ENCODE measurements at places on chromosomes 7 and 10.

DNA sequence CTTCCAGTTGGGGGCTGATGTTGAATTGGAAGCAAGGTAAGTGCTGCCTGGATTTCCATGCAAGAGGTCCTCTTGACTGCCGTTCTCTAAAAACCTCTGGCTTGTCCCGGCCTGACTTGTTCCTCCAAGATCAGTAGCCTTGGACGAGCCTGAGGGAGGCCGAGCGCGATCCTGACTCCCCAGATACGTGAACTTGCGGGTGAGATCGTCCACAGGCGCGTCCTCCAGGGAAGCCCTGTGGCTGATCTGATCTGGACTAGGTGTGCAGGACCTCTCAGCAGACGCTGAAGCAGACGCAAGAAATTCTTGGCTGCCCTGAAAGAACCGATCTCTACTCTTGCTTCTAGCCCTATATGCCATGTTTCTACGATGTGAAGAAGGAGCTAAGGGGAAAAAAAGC is 29.7 kb downstream of the ZC3HAV1 start:
- no peak for DNase-seq

GRCh38 chr10:19843487-19843886 is 27.3 kb downstream of the PLXDC2 start:
- DNase-seq, result no peak

- no peak for DNase-seq
Measured at GRCh38 chr10:15901889-15902288, 41.6 kb upstream of the MINDY3 start.

DNA sequence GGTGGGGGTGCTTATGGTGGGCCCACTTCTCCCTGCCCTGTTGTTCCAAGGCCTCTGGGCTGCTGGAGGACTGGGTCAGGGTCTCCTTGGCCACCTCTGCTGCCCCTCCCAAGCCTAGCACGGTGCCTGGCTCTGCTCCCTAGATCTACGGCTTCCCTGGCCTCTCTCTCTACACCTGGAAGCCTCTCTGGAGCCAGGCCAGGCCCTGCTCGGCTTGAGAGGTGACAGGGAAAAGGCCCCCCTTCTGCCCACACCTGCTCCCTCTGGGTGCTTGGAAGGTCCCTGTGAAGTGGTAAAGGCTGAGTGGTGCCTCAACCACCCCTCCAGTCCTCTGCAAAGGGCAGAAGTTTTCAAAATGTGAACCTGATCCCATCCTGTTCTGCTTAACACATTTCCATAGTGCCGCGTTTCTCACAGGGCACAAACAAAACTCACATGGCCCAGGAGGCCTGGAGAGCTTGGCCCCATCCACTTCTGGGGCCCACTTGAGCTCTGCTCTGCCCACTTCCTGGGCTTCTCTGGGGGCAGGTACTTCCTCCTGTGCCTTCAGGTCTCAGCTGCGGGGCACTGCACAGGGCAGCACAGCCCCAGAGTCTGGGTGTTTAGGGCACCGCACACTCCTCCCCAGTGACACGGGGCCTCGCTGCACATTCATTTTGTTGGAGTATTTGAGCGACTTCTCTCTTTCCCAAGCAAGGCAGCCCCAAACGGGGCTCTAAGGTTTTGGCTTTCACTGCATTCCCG is 169.9 kb downstream of the PIP4K2A start:
- DNase-seq, result no peak

DNA sequence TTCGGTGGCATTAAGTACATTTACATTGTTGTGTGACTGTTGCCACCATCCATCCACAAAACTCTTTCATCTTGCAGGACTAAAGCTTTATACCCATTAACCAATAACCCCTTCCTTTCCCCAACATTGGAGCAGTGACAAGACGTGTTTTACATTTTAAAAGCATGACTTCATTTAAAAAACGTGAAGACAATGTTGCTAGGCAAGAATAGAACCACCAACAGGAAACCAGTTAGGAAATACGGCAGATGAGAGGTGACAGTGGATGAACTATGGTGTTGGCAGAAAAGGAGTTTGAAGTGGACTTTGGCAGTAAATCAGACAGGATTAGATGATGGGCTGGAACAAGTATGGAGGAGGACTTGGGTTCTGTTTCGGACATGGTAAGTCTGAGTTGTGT is 17.0 kb downstream of the TMEM236 start:
- no peak for DNase-seq

DNA sequence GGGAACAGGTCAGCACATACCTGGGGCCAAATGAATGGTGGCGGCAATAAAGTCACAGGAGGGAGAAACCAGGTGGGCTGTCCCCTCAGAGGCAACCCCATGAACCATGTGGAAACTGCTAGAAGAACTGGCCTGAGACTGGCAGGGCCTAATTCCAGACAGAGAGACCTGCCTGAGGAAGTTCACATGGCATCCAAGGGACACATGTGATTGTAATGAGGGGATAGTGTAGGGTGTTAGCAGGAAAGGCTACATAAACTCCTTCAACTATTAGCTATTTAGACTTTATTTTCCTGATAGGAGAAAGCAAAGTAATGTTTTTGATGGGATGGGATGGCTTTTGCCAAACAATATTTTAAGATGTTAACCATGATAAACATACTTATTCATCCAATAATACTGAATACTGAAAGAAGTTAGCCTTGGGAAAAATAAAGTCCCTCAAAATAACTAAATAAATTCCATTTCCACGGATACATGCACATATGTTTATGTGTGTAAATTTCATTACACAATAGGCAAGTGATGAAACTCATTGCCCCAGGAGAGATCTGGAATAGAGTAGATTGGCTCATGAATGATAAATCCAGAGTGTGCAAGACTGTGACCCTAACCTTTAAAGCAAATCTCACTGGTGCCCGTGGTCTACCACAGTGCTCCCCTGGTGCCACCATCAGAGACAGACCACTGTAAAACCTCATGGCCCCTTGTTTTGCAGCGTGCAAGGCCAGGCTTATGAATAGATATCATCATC is 137.0 kb downstream of the NRF1 start:
- DNase-seq, result no peak

GRCh38 chr10:11104772-11105675 is 87.4 kb downstream of the CELF2 start:
- DNase-seq, result no peak

DNA sequence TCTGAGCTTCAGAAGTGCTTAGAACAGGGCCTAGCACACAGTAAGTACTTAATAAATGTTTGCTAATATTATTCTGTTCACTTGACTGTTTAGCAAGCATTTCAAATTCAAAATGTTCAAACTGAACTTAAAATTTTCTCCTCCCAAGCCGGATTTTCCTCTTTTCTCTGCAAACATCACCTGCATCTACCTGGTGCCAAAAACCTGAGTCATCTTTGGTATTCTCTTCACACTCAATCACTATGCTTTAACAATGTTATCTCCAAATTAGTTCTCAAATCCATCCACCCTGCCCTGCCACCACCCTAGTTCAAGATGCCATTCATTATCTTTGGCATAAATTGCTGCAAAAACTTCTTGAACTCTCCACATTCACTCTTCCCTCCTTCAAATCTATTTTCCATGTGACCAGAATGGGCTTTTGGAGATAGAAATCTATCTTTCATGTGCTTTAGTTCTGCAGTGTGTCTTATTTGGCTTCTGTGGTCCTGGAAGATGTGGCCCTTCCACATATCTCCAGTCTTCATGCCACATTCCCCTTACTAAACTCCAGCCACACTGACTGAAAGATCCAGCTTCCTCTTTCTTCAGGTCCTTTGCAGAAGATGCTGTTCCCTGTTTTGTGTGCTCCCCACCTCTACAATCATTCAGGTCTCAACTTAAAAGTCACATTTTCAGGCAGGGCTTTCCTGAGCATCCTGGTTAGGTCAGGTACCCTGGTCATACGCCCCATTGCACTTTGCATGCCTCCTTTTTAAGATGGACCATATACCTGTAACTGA is 2.0 kb downstream of the GGCT start:
- no peak for DNase-seq

GRCh38 chr7:130421684-130422083 is 19.1 kb downstream of the CEP41 start:
- no peak for DNase-seq

- no peak for DNase-seq
Measured at GRCh38 chr10:131724169-131724545, 176.7 kb upstream of the PPP2R2D start.

DNA sequence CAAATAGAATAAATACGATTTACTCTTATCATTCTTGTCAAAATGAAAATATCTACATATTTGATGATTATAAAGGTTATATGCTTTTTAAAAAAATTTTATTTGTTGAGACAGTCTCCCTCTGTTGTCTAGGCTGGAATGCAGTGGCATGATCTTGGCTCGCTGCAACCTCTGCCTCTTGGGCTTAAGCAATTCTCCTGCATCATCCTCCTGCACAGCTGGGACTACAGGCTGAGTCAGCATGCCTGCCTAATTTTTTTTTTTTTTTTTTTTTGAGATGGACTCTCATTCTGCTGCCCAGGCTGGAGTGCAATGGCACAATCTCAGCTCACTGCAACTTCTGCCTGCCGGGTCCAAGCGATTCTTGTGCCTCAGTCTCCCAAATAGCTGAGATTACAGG is 48.9 kb downstream of the PUS7 start:
- DNase-seq, result no peak

- no peak for DNase-seq
Measured at GRCh38 chr7:14720785-14721184, 181.8 kb downstream of the DGKB start.

- no peak for DNase-seq
Measured at GRCh38 chr10:114500643-114501042, 96.3 kb upstream of the AFAP1L2 start.

- DNase-seq, result no peak
Measured at GRCh38 chr7:153567426-153567825, 484.8 kb upstream of the DPP6 start.

DNA sequence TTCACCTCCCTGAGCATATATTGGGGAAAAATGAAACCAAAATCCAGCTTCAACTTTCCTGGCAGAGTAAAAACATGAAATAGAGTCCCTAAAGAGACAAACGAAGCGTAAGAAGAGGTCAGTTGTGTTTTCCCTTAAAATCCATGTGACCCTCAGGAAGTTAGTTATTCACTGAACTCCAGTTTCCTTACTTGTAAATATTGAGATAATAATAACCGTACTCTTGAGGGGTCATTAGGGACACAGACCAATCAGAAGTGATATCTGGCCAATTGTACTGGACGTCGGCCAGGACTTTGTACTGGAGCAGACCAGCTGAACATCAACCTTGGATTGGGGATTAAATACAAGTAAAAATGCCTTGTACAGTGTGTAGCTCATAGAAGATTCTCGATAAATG is 167.0 kb downstream of the GATA3 start:
- DNase-seq, result no peak

DNA sequence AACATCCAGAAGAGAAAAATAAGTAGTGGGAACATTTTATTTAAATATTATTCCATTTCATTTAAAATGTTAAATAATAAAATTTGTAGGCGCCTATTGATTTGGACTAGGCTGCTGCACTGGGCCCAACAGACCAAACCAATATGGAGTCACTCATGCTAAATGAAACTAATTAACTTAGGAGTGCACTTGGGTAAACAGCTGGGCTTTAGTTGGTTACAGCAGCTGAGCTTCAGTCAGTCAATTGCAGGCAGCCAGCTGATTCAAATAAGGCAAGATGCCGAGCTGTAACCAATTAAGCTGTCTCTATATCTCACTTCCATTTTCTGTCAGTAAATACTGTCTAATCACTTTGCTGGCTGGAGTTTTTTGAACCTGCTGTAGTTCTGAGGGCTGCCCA is 102.1 kb upstream of the WDR11 start:
- DNase-seq, result no peak

- no peak for DNase-seq
Measured at GRCh38 chr7:4028221-4028620, 653.9 kb upstream of the FOXK1 start.

DNA sequence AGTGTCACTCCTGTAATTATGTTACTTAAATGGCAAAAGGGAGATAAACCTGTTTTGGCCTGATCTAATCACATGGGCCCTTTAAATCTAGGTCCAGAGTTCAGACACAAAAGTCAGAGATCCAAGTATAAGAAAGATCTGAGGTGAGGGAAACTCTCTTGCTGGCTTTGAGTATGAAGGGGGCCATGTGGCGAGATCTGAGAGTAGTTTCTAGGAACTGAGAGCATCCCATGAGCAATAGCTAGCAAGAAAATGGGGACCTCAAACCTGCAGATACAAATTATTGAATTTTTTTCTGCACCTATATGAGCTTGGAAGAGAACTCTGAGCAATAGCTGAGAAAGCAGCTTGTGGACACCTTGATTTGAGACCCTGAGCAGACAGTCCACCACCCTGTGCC is 27.6 kb downstream of the ANKRD7 start:
- DNase-seq, result no peak

DNA sequence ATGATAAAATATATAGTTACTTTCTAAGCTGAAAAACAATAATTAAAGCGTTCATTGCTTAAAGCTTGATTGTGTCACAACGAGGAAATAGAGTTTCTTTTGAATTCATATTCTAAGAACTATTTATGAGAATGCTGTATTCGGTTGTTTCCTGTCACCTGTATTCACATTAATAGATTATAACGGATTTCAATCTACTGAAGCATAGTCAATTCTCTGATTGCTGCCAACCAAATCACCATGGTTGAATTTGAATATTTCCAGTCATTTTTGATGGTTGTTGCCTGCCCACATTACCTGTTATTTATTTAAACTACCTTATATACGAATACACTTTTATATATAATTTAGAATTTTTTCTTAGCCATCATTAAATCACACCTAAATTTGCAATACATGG is 22.0 kb downstream of the IL2RA start:
- no peak for DNase-seq

GRCh38 chr10:44895280-44895679 is 15.9 kb upstream of the TMEM72 start:
- DNase-seq, result no peak

DNA sequence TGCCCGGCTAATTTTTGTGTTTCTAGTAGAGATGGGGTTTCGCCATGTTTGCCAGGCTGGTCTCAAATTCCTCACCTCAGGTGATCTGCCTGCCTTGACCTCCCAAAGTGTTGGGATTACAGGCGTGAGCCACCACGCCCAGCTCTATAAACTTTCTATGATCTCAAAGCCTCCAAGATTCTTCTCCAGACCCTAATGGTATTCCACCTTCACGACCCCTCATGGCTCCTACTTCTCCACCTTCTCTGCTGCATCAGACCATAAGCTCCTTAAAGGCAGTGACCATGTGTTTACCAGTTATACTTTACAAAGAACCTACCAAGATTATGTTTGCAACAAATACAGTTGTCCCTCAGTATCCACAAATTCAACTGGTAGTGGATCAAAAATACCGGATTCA is 10.1 kb upstream of the BAZ1B start:
- DNase-seq, result no peak

GRCh38 chr7:44072364-44073231 is 7.2 kb upstream of the PGAM2 start:
- DNase-seq, result no peak

- no peak for DNase-seq
Measured at GRCh38 chr7:93178213-93178612, 30.0 kb upstream of the SAMD9L start.

DNA sequence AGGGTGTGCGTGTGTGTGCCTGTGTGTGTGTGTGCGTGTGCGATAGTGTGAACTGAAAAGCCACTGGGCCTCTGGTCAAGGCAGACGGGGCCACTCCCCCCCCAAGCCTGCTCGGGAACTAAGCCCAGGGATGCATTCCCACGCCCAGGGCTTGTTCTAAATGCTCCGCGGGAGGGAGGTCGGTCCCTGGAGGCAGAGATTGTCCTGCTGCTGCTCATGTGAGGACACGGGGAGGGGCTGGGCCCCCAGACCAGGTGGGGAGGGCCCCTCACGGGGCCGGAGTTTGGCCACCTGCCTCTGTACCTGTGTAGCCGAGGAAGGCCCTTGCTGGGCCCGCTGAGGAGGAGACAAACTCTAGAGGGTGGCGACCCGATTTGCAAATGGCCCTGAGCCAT is 93.9 kb downstream of the PDGFA start:
- no peak for DNase-seq

GRCh38 chr10:101624526-101625102 is 36.5 kb downstream of the DPCD start:
- DNase-seq, result no peak

All from progenitor cell of endocrine pancreas (in vitro differentiated cells).